ENCODE measurements at places on chromosomes 1 and 21.

- no peak for DNase-seq
Observed at GRCh38 chr1:47196622-47197021, 6.8 kb upstream of the PDZK1IP1 start.

GRCh38 chr1:102241431-102242338 lies 245.0 kb upstream of the OLFM3 start:
- DNase-seq = no peak

DNA sequence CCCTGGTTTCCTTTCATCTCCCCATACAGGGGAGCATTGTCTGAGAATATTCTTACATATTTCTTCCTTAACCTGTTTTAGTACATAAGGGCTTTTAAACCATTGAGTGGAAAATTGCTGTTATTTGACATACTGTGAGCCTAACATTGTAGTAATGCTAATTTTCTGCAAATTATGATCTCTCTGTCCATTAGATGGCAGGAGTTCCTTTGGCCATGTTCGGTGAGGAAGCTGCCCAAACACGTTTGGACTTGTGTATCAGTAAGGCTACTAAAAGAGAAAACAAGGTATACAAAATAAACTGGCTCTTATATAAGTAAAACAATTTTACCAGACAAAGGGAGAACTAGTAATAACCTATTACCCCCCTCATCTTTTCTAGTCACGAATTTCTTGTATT lies 29.2 kb downstream of the CDC7 start:
- DNase-seq = no peak

DNA sequence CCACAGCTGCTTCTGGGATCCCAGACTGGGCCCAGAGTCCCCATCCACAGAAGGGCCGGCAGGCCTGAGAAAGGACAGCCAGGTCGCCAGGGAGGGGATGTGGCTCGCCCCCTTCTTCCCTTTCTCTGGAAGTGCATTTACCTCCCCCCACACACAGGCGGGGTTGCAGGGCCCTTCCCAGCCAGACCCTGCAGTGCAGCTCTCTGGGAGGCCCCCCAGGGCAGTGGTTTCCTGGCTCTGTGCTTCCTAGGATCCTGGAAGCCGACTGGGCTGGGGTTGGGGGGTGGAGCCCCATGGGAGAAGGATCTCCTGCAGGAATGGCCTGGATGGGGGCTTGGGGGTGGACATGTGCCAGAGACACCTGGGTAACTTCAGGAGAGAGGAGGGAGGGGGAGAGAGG lies 4.2 kb upstream of the COL6A1 start:
- no peak for DNase-seq

GRCh38 chr1:117821774-117822482 lies 107.5 kb downstream of the GDAP2 start:
- peak; percentile 73 for DNase-seq

- DNase-seq = no peak
Observed at GRCh38 chr1:244297087-244297486, 154.6 kb downstream of the ADSS2 start.

DNA sequence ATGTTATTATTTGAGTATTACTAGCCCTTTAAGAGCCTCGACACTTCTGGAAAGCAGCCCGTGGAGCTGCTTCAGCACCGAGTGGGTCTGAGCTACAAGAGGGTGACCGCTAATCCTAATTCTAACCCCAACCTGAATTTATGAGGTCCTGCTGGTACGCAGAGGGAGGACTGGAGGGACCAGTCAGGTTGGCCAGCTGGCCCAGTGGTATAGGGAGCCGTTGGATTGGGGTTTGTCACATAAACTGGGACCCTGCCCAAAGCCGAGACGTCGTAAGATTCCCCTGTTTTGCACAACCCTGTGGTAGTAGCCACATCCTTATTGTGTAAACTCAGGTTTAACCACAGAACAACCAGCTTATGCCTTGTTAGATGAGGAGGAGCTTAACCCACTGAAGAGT lies 60.8 kb upstream of the F3 start:
- no peak for DNase-seq

DNA sequence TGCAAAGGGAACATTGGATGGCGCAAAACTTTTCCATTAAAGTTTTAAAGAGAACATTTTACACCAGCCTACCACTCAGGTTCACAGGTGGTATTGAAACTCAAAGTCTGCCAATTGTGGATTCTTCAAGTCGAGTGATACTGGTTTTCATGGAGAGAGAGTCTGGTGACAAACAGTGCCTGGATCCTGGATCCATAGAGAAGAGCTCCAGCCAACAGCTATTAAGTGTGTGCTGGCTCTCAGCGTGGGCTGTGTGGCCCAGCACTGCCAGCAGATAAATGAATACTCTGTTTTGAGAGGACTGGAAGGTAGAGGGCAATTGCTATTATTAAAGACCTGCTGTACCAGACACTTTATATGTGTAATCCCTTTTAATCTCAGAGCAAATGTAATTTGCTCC lies 118.9 kb upstream of the SYT6 start:
- no peak for DNase-seq

- no peak for DNase-seq
Observed at GRCh38 chr1:24964811-24965570, 34.9 kb upstream of the RUNX3 start.

All from kidney epithelial cell (primary cell).